ENCODE measurements at places on chromosomes 11 and 22. TPM values are rescaled to one million over a fixed set of nuclear protein-coding genes. Genes with fewer than 3 reads are reported as not detected.

DNA sequence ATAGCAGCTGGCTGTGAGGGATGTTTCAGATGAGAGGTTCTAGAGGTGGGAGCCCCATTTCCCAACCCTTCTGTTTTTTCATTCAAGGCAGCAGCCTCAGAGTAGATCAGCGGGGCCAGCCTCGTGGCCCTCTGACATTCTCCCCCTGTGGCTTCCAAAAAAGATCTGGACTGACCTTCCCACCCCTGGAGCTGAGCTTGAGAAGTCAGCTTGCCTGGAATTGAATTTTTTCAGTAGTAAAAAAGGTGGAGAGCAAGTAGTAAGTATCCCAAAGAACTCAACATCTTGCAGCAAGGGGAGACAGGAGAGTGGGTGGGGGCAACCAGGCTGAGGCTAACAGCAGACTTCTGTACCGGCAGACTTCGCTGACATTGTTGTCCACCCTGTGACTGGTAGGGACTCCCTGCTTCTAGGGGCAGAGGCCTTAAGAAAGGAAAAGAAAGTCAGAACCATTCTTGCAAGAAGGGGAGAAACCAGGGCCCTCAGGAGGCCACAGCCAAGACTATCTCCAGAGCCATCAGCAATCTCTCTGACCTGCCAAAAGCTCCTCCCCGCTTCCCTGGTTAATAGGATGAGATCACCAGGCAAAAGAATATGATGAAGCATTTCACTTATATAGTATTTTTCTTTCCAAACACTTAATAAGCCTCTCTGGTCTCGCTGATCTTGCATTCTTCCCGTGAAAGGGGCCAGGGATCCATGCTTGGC lies 2.0 kb upstream of the GRIK4 start:
- no peak for DNase-seq

DNA sequence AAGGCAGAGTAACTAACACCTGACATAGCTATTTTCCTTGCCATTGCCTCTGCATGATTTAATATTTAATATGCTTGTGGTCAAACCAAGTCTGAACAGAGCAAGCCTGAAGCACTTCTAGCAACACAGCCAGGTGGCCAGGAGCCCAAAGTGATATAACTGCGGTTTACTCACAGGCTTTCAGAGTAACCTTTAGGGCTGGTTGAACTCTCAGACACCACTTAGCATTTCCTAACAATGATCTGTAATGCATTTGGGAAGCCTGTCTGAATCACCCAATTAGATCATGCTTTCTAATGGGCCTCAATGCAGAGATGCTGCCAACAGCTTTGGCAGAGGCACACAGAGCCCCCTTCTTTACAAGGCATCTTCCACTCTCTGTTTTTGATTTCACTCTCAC lies 96.1 kb downstream of the FDX1 start:
- DNase-seq: no peak

Gene AGBL2
- total RNA-seq: 1.5 TPM

- DNase-seq: no peak
Observed at GRCh38 chr11:8615291-8616032, 21.4 kb upstream of the STK33 start.

GRCh38 chr11:124693142-124693541 lies 19.4 kb downstream of the SPA17 start:
- DNase-seq: no peak

DNA sequence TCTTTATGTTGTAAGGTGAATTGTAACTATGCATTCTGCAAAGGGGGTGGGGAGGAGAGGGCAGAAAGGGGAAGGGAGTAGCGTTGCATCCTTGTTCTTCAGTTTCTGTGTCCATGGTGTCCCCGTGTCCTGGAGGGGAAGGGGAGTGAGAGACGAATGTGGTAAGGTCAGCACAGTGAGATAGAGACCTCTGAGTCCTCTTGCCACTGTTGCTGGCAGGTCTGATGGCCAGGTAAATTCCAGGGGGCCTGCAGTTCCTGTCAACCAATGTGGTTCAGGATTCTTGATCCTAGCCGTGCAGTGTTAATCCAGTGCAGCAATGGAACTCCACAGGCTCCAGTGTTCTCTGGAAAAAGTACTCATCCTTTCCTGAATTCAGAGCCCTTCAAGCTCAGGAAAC lies 14.6 kb upstream of the ADSL start:
- no peak for DNase-seq

DNA sequence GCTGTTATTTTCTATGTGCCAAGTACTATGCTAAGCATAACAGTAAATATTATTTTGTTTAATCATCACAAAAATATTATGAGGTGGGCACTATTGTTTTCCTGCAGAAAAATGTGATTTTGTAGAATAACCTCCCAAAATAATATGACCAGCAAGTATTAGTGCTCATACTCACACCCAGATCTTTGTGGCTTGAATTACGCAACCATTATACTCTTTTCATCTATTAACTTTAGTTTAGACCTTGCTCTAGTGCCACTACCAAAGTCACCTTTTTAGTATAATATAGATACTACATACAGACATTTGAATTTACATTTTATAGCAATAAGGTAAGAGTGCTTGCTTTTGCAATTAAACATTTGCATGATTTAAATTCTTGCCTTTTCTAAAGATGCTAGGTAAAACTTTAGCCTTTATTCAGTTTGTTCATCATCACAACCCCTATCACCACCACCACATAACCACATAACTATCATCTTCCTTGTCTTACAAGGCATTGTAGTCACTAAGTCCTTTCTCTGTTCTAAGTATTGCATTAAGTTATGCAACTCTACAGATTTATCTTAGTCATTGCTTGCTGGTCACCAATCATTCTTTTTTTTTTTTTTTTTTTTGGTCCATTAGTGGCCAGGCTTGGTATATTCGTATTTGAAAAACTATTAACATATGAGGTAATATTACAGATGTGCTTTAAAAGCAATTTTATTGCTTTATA lies 68.4 kb downstream of the GAS2 start:
- DNase-seq: no peak

Measured in HT-29 (cell line).